ENCODE measurements at places on chromosomes 5 and 9. TPM values are rescaled to one million over a fixed set of nuclear protein-coding genes. Genes with fewer than 3 reads are reported as not detected.
A peak's percentile ranks its signal among the peaks of the same experiment; 100 is the strongest.

DNA sequence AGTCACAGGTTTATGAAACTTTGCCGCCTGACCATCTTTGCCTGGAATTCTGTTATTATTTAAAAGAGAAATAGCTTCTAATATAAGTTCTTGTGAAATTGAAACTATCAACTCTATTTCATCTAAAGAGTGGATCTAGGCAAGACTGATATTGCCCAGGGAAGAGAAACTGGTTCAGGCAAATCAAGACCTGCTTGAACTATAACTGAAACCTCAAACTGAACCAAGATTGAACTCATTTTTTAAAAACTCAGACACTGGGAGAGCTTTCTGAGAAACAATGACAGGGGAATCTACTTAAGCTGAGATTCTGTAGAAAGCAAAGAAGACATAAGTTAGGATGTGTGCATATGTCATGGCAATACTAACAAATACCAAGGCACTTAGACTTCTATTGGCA is 815.8 kb downstream of the BRINP1 start:
- DNase-seq, result no peak

GRCh38 chr5:114361724-114362196 is at the start of gene KCNN2:
TSS of gene KCNN2 (plus strand) at chr5:114362070. CDS start at chr5:114362140, 70 bp downstream.
- peak; percentile 80 for DNase-seq

DNA sequence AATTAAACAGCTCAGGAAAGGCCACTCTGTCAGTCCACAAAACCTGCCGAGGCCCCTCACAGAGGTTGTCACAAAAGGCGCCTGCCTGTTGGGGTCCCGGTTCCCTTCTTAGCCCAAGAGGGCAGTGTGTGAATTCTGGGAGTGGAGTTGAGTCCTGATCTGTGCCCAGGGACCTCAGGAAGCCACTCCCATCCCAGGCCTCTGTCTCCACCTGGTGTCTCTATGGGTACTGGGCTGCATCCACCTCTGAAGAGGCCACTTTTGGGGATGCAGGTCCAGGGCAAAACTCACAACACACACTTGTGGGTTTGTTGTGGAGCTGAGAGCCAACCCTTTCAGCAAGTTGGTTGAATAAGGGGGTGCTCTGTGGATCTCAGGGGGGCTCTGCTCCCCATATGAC is 74.3 kb upstream of the STXBP1 start:
- DNase-seq, result no peak

DNA sequence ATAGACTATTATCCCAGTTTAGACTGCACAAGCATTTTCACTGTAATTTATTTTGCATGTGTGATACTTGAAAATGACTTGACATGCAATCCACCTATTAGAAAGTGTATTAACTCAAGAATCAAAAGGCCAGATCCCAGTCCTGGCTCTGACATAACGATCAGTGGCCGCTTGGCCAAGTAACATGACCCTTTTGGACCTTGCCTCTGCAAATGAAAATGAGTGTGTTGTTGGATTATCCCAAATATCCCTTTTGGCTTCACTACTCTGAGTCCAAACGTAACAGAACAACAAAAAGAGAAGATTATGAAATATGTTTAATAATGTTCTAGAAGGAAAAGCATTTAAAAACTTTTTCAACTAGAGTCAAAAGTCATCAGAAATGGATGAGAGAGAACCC is 19.0 kb downstream of the DMGDH start:
- no peak for DNase-seq

DNA sequence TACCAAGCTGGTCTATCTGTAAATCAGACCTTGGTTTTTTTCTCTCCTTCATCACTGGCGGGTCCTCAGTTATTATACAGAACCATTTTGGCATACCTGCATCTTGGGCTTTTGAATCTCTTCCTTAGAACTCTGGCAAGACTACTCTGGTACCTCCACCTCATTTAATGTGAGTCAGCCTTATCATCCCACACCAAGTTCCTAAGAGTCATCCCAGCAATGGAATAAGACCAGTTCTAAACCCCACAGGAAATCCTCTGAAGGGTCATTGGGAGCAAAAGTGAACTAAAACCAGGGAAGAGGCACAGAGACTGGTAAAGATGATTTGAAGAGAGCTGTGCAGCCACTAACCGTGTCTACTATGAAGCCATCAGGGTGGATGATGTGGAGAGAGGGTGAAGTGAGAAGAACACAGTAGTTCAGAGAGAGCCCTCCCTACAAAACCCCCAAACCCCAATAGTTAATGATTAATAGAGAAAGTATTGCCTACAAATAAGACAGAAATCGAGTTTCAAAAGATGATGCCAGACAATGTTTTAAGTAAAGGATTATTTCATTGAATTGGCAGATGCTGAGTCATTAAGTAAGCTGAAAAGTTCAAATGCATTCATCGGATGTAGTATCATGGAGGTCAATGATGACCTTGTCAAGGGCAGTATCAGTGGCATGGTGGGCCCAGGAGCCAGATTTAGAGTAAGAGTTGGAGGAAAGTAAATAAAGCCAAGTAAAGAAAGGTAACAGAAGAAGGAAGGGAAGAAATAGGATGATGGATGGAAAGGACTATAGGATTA is 85.4 kb downstream of the PCSK1 start:
- no peak for DNase-seq

- DNase-seq, result no peak
These were observed 25.8 kb upstream of the TPD52L3 start for GRCh38 chr9:6302417-6302816.

GRCh38 chr9:78595200-78595945 is 298.4 kb downstream of the PSAT1 start:
- no peak for DNase-seq

DNA sequence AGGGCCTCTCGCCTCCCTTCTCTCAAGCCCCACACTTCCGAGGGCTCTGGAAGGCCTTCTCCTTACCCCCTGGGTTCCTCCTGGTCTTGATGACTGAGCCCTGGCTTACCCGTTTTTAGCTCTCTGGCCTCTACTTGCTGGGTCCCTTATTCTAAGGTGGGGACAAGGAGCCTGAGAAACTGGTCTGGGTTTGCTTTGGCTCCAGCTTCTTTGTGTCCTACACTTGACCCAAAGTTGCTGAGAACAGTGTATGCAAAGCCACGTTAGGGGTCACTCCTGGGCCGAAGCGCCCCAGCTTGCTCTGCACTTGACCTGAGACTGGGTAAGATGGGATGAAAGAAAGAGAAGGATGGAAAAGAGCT is 788 bp downstream of the ZNF346 start:
- DNase-seq, result no peak

GRCh38 chr5:110665184-110665726 is 61.2 kb downstream of the TMEM232 start:
- no peak for DNase-seq

DNA sequence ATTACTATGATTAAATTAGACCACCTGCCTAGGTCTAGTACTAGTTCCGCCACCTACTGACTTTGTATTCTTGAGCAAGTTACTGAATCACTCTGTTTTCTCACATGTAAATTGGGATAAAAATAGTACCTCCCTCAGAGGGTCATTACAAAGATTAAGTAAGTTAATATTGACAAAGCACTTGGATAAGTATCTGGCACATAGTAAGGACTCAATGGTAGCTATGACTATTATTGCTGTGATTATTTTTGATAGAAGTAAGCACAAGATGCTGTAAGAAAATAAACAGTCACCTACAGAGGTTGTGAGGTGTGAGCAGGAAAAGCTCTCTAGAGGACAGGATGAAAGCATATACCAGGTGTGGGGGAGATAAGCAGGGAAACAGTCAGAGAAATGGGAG is 173.1 kb upstream of the PAPPA start:
- DNase-seq, result no peak

GRCh38 chr9:132717326-132717945 is 47.2 kb downstream of the GTF3C4 start:
- DNase-seq, result no peak

DNA sequence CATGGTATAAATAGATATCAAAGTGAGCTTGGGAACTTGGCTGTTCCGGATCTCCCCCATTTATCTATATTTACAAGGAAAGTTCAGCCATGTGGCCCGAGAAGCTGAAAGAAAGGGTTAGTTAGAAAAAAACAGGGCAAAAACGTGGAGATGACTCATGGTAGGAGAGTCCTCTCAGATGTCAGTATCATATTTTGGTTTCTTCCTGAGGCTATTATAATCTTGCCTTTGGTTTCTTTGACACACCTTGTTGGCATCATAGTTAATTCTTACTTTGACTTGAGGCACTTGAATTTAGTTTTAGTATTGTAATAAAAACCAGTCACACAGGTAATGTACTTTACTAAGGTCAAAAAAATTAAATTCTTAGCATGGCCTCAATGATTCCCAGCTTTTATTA is 59.9 kb downstream of the GABRA6 start:
- DNase-seq, result no peak

- no peak for DNase-seq
These were observed 31.9 kb upstream of the SPARC start for GRCh38 chr5:151718646-151719045.

DNA sequence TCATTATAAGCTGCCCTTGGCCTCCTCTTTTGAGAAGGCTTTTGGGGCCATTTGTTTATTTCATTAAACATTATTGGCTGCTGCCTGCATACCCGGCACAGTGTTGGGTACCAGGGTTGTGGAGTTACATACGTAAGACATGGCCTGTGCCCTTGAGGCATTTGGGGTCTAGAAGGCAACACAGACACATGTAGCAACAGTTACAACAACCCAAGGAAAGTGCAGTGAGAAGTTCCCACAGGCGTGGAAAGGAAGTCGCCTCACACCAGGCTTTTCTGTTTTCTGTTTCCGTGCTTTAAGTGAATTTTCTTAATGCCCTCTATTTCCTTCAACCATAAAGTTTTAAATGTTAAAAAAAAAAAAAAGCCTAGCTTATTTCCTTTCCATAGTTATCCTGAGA is 47.4 kb downstream of the GALNT10 start:
- DNase-seq, result no peak

GRCh38 chr5:175671013-175671412 is 13.1 kb downstream of the HRH2 start:
- no peak for DNase-seq

DNA sequence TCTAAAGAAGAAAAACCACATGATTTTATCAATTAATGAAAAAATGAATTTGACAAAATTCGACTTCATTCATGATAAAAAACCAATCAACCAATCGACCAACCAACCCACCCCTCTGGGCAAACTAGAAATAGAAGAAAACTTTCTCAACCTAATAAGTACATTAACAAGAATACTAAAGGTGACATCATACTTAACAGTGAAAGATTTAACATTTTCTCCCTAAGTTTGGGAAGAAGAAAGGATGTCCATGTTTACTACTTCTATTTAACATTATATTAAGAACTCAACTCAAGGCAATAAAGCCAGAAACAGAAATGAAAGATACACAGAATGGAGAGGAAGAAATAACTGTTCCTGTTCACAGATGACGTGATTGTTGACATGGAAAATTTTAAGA is 476.1 kb upstream of the MEF2C start:
- DNase-seq, result no peak

SPINK13 gene
- not detected for polyA plus RNA-seq

PTGS1 gene
- 0.90 TPM for polyA plus RNA-seq

ADGRD2 gene
- polyA plus RNA-seq, result not detected

SLC6A3 gene
- polyA plus RNA-seq, result 0.40 TPM

ARSI gene
- polyA plus RNA-seq, result 0.63 TPM

ECM2 gene
- 91.4 TPM for polyA plus RNA-seq

SHOC1 gene
- 0.15 TPM for polyA plus RNA-seq

ATP6V0E1 gene
- polyA plus RNA-seq, result 211 TPM

RNF20 gene
- polyA plus RNA-seq, result 16.3 TPM

ZFP2 gene
- 2.4 TPM for polyA plus RNA-seq

ORM2 gene
- 0.52 TPM for polyA plus RNA-seq

MLANA gene
- not detected for polyA plus RNA-seq
